Stimulated activated effector memory CD8-positive, alpha-beta T cell treated with anti-CD3 and anti-CD28 coated beads, Interleukin-12 subunit alpha, Interleukin-12 subunit beta, amount 100 ng/mL, for 72 hours (primary cell): ENCODE measurements at places on chromosomes 12 and 14.

- peak; percentile 80 for DNase-seq
Observed at GRCh38 chr12:98490501-98491453, 24.6 kb upstream of the TMPO start.

GRCh38 chr12:118033902-118034301, 17.4 kb downstream of the RFC5 start:
- DNase-seq: no peak

DNA sequence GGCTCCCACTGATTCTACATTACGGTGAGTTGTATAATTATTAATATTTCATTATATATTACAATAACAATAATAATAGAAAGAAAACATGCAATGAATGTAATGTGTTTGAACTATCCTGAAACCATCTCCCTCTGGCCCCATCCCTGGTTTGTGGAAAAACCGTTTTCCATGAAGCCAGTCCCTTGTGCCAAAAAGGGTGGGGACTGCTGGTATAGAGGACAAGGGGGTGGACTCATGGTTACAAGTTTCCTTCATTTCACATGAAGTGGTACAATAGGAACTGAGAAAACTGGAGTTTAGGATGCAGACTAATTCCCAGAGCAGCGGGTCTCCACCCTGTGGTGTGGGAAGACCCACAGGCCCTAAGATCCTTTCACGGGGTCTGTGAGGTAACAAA, 3.0 kb upstream of the C1RL start:
- no peak for DNase-seq

- no peak for DNase-seq
Observed at GRCh38 chr12:32302218-32303173, 96.9 kb upstream of the FGD4 start.

DNA sequence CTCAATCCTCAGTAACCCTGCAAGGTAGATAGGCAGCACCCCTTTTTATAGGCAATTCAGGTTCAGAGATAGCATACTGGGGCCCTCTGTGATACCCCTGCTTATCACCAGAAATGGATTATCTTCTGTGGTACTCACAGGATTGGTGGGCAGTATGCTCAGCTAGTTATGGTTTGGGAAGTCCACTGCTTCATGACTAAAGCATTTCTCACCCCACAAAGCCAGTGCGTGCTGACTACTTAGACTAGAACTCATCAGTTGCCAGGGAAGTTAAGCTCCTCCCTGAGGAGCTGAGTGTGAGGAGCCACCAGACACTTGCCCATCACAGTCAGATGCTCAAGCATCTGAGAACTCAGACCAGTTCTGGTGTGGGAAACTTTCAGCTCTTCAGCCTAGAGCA, 76.3 kb downstream of the SCAF11 start:
- DNase-seq: no peak

GRCh38 chr12:45042599-45042998, 8.3 kb downstream of the DBX2 start:
- no peak for DNase-seq

GRCh38 chr14:64178814-64179213, 115.4 kb downstream of the ESR2 start:
- no peak for DNase-seq

- no peak for DNase-seq
Observed at GRCh38 chr12:102958830-102959176, 1.3 kb downstream of the ASCL1 start.

GRCh38 chr14:36518586-36519430, 1.2 kb downstream of the NKX2-1 start:
- DNase-seq: no peak

DNA sequence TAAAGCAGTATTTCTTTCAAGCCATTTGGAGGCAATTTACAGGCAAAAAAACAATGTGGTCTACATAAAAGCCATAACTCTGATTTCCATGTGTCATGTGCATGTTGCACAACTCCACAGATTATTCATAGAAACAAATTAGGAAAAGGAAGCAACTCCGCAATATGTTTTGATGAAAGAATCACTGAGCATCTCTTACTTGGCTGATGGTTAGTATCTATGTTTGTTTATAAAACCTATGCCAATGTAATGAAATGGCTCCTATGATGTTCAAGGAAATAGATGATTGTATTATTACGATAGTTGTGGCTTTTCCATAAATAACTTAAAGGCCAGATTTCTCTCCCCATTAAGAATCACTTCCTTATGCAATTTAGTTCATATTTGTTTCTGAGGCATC, 373.7 kb downstream of the CCDC91 start:
- no peak for DNase-seq

GRCh38 chr14:23610090-23610814, 25.9 kb upstream of the DHRS2 start:
- no peak for DNase-seq

DNA sequence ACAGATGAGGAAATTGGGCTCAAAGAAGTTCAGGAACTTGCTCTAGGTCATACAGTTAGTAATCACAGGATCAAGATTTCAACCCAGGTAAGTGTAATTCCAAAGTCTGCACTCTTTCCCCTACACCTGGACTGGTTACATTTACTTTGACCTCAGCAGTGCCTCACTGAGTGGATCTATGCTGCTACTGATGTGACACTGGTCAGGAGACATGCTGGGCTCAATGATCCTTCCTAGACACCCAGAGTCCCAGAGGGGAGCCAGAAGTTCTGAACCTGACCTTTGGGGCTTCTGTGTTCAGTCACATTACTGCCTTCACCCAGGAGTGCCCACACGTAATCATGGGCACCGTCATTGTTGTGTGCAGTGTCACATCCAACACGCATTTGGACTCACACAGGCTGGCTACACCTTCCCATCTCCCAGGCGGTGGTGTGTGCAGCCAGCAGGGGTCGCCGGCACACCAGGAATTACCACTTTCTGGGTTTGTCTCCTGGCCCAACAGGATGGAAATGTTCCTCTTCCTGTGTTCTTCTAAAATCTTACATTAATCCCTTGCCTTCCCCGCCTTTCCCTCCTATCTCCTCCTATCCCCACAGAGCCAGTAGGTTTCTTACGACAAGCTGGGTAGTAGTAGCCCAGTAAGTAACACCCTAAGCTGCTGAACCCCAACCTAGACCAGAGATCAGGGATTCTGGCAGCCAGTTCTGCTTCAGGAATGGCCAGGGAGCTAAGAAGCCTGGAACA, 25.6 kb downstream of the CALCOCO1 start:
- peak; percentile 83 for DNase-seq

GRCh38 chr12:32497864-32498263, 98.5 kb downstream of the FGD4 start:
- no peak for DNase-seq

DNA sequence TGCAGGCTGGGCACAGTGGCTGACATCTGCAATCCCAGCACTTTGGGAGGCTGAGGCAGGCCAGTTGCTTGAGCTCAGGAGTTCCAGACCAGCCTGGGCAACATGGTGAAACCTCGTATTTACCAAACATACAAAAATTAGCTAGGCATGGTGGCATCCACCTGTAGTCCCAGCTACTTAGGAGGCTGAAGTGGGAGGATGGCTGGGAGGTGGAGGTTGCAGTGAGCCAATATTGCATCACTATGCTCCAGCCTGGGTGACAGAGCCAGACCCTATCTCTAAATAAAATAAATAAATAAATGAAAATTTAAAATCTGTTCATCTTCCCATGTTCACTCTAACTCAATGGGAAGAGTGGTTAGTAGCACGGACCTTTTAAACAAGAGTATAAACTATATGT, 71.2 kb downstream of the ELK3 start:
- no peak for DNase-seq

DNA sequence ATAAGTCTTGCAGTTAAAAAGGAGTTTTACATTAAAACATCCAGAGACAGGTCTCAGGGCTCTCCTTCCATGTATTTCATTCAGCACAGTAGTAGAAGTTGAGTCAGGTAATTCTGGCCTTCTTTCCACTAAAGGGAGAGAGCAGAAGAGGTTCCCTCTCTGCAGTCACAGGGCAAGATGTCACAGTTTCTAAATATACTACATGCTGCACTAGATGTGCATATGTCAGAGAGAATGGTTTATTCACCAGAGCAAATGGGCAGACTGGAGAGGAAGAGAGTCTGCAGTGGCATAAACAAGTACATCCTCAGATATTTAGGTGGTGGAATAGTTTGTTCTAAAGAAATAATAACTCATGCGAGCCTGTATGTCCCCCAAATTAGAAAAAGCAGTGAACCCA, 132.0 kb downstream of the KICS2 start:
- no peak for DNase-seq

- DNase-seq: no peak
Observed at GRCh38 chr14:71947947-71948500, 15.8 kb downstream of the RGS6 start.

- DNase-seq: no peak
Observed at GRCh38 chr14:81385419-81385818, 14.7 kb downstream of the STON2 start.

- DNase-seq: no peak
Observed at GRCh38 chr14:54555651-54556050, 11.3 kb upstream of the SAMD4A start.

- no peak for DNase-seq
Observed at GRCh38 chr12:163406-163986, 50.5 kb downstream of the SLC6A12 start.

DNA sequence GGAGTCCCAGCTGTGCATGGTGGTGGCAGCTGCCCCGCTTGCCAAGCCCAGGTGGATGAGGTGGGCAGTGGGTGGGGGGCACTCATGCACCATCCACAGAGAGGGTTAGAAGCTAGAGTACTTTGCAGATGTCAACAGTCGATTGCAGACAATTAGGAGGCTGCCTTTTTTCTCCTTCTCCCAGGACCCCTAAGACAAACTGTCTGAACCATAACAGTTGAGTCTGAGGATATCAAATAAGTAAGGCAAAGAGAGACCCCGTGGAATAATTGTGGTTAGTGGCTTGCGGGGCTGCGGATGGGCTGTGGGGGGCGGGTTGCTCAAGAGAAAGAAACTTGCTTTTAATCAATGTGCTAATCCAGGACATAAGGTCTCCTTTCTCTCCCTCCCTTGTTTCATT, 926.2 kb downstream of the VRK1 start:
- no peak for DNase-seq

- DNase-seq: no peak
Observed at GRCh38 chr14:89507521-89507920, 90.5 kb upstream of the FOXN3 start.

DNA sequence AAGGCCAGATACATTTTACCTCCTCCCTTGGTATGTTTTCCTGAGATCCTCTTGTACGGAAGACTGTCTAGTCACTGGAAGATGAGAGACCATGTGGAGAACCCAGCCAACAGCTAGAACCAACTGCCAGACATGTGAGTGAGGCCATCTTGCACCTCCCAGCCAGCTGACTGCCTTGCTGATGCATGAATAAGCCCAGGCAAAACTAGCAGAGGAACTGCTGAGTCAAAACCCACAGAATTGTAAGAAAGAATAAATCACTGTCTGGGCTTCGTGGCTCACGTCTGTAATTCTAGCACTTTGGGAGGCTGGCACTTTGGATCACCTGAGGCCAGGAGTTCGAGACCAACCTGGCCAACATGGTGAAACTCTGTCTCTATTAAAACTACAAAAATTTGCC, 160.0 kb downstream of the TPH2 start:
- no peak for DNase-seq

DNA sequence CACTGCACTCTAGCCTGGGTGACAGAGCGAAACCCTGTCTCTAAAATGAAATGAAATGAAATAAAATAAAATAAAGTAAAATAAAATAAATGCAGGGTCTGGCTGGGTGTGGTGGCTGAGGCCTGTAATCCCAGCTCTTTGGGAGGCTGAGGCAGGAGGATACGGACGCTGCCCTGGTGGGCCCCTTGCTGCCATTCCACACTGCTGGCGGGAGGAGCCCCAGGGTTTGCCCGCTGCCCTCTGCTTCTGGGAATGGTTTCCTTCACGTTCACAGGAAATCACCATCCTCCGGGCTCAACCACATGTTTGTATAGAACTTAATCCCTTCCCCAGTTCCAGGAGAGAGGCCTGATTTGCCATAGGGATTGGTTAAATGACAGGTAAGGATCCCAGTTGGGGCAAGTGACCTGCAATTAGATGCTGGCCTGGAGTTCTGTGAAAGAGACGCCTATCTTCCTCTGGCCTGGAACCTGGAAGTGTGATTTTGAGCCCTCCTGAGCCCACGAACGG, 29.3 kb downstream of the CALM1 start:
- DNase-seq: no peak

DNA sequence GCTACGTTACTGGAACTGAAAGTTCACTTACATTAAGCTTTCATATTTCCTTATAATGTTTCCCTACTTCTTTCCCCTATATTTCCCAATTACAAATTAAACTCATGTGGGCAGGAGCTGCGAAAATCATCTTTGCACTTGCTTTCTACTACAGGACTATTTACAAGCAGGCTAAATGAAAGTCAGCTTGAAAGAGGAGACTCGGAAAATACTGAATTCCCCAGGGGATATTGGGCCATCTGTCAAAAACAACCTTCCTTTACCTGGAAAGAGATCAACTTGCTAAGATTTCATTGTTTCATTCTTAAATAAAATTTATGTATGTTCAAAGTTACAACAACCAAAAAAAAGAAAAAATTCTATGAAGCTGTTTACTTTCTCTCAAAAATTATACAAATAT, 92.8 kb upstream of the BBS10 start:
- DNase-seq: no peak

- DNase-seq: no peak
Observed at GRCh38 chr12:122996188-122996601, 15.7 kb downstream of the ARL6IP4 start.

DNA sequence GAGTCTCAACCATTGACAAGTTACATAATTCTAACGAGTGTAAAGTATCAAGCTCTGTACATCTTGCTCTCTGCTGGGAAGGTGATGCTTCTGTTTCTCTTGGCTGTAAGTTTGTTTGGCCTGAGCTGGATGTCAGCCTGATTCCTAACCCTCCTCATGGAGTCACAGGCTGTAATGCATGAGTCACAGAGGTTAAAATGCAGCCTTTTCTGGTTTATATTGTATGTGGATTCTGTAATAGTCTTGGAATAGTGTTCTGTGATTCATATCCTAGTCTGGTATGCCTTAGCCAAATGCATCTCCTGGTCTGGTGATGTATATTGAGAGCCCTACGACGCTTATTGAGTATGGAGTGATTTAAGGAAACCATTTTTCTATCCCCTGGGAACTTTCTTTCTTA, 104.5 kb upstream of the FRMD6 start:
- no peak for DNase-seq

DNA sequence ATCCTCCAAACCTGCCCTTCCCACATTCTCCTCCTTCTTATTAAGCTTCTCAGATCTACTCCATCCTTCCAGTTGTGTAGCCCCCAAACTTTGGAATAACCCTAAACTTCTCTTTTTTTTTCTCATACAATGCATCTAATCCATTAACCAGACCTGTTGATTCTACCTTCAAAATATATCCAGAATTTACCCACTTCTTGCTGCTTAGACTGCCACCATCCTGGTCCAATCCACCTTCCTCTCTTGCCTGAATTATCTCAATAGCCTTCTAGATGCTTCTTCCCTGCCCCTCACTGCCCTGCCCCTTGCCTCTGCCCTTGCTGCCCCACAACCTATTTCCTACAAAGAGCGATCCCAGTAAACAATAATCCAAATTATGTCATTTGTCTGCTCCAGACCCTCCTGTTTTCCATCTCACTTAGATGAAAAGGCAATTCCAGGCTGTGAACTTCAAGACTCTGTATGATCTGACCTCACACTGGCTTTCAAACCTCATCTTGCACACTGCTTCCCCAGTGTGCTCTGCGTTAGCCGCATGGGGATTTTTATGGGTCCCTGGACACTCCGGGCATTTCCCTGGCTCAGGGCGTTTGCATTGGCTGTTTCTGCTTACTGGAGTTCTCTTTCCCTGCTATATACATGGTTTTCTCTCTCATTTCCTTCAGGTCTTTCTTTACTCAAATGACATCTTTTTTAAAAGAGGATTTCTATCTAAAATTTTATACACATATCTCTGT, 42.6 kb upstream of the HIF1A start:
- DNase-seq: no peak
